ENCODE measurements at places on chromosomes 11 and 22.

GRCh38 chr11:61302550-61302949 is 7.4 kb upstream of the VWCE start:
- DNase-seq: no peak

DNA sequence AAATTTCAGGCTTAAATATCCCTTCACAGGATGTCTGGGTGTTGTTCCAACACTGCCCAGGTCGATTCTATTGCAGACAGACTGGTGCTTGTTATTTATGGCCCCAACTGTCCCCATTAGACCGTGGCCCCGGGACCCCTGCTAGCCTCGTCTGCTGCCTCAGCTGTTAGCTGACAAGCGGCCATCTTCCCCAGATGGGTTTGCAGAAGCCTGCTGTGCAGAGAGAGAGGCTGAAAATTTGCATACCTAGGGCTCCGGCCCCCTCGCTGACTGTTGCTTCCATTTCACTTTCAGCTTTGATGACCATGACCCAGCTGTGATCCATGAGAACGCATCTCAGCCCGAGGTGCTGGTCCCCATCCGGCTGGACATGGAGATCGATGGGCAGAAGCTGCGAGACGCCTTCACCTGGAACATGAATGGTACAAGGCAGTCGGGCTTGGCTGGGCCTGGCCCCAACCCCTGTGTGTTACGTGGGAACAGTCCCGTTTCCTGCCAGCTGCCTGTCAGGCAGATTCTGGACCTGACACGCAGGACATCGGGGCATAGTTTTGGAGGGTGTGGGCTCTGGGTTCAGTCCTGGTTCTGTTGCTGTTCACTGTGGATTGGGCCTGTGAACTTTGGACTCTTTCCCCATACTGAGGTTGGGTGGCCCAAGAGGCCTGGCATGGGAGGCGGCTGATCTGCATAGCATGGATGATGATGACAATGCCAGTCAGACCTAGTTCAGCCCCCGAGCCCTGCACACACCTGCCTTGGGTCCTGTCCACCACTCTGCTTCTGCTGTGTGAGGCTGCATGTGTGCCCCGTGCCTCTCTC is 16.4 kb downstream of the SMARCB1 start:
- DNase-seq: no peak

- no peak for DNase-seq
Observed at GRCh38 chr11:96126917-96127595, 203.1 kb upstream of the MTMR2 start.

- DNase-seq: no peak
Observed at GRCh38 chr11:56625946-56626345, 11.3 kb upstream of the OR5M1 start.

GRCh38 chr11:83613767-83614121 is 327.6 kb upstream of the CCDC90B start:
- DNase-seq: no peak

GRCh38 chr11:492427-493226 is 14.4 kb downstream of the RNH1 start:
- no peak for DNase-seq

DNA sequence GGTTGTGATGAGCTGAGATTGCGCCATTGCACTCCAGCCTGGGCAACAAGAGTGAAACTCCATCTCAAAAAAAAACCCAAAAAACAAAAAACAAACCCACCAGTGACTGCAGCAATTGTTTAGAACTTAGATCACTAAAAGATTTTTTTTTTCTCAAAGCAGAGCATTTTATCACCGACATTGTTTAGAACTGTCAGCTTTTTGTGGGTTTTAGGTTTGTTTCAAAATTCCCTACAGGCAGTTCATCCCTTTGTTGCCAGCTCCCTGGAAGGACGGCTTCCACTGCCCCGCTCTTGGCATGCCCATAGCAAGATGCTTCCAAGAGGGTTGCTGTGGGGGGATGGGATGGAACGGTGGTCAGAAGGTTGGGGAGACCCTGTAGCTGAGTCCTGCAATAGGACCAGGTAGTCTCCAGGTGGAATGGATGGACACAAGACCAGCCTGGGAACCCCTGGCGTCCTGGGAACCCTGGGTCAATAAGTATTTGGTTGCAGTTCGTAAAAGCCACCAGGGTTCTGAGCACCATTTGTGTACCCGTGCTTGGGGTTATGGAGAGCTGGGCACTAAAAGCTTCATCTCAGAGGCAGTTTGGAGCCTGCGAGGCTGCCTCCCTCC is 46.7 kb downstream of the TSPAN18 start:
- no peak for DNase-seq

DNA sequence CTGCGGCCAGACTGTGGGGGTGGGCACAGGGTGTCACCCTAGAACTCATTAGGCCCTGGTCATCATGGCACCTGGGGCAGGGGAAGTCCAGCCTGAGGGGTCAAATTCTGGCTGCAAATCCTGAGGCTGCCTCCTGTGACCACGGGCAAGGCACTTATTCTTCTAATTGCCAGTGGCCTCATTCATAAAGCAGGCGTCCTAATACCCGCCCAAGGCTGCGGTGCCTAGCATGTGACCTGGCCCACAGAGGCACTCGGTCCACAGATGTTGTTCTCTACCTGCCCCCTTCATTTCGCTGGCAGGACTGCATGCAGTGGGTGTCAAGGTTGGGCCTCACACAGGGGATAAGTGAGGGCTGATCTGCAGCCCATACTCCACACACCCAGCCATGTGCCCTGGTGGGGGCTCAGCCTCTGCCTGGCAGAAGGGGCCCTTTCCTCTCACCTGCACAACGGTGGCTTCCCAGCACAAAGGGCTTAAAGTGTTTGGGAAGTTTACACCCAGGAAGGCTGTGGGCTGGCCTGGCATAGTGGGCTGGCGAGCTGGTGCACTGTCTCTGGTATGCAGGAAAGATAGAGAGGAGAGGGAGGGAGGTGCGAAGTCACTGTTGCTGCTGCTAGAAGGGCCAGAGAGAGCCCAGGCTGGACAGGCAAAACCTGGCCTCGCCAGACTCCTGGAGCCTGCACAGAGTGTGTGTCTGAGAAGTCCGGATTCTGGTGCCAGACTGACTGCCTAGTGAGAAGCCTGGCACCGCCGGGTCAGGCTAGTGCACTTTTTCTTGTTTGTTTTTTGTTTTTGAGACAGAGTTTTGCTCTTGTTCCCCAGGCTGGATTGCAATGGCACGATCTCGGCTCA is 3.2 kb downstream of the MPST start:
- no peak for DNase-seq

GRCh38 chr11:3220521-3221407 is 2.2 kb upstream of the MRGPRG start:
- DNase-seq: no peak

DNA sequence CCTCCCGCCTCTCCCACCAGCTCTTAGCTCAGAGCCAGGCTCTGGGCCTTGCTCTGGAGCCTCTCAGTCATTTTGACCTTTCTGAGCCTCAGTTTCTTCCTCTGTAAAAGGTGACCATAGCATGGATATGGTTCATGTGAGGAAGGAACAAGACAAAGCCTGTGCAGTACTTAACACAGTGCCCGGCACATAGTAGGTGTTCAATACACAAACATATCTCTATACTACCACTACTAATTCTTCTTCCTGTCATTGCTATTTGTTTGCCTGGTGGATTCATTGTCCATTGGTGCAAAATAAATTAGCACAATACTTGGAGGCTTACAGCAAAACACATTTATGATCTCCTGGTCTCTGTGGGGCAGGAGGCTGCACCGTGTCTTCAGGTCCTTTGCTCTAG is 21.6 kb upstream of the MPPED1 start:
- no peak for DNase-seq

GRCh38 chr11:84552791-84553190 is 1074.4 kb downstream of the DLG2 start:
- no peak for DNase-seq

DNA sequence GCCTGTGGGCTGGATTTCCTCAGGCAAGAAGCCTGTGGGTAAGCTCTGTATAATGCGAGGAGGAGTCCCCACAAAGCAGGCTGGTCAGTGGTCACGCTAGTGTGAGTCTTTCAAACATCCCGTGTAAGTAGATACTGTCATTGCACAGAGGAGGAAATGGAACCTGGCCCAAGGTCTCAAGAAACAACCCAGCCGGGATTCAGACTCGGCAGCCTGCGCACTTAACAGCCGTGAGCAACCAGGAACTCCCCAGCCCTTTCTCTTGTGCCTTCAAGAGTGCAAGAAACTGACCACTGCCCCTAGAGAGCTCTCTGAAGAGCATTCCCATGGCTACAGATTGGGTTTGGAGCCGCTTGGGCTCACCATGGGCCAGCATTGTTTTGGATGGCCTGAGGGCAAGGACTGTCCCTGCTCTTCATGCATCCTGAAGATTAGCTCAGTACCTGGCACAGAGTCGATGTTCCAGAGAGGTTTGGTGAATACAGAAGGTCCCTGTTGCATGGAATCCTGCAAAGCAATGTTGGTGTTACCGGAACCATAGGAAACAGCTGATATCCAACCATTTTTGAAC is 6.0 kb downstream of the MPST start:
- no peak for DNase-seq

- DNase-seq: no peak
Observed at GRCh38 chr22:35313311-35314121, 13.8 kb downstream of the TOM1 start.

DNA sequence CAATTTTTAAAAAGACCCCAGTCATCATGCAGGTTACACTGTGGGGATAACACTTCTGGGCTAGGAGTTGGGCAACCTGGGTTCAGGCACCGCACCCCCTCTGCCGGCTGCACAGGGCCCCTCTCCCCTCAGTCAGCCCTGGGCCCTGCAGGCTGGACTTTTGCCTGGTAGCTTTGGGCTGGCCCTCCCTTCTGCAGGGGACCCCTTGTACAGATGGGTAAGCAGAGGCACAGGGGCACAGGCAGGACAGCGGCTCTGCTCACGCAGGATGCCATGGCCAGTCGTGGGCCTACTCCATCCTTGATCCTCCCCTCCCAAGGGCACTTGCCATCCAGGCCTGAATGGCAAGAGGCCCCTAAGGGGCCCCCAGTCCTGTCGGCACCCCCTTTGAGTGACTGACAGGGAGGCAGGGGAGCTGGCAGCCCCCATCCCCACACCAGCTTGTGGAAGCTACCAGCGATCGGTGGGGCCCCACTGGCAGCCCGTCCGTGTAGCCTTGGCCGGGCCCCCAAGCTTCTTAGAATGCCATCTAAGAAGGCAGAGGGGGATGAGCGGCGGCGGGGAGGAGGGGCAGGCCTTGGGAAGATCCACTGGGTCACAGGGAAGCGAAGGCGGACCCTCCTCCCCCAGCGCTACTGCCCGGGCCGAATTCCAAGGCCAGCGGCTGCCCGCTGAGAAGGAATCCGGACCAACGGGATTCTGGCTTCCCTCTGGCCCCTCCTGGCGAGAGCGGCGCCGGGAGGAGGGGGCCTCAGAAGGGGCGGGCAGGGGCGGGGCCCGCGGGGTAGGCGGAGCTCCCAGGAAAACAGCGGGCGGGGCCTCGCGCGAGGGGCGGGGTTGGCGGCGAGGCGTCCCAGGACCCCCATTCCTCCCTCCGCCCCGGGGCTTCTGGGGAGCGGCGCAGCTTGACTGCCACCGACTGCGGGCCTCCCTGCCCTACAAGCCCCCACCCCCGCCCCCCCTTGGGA is 6.8 kb upstream of the CHKA start:
- peak; percentile 80 for DNase-seq

- DNase-seq: no peak
Observed at GRCh38 chr22:19419464-19420178, 11.9 kb downstream of the HIRA start.

All from right renal pelvis (tissue), 4 donors.